ENCODE measurements at places on chromosomes 4 and X. TPM values are rescaled to one million over a fixed set of nuclear protein-coding genes. Genes with fewer than 3 reads are reported as not detected.

Gene FANCB
- 7.2 TPM for total RNA-seq

Gene DCAF8L2
- not detected for total RNA-seq

DNA sequence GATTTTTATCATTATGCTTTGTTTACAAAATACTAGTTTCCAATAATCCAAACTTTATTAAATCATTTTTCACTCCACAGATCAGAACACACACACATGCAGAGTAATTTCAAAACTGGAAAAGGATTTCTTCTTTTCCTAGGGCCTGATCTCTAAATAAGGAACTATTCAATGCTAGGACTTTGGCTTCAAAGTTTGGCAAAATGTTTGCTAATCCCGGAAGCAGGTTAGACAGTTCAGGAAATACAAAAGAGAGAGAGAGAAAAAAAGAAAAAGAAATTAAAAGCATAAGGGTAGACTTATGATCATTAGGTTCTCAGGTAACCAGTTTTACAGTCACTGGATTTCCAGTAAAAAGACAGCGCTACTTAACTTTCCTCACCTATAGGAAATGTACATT, 211.0 kb downstream of the DCLK2 start:
- no peak for DNase-seq

DNA sequence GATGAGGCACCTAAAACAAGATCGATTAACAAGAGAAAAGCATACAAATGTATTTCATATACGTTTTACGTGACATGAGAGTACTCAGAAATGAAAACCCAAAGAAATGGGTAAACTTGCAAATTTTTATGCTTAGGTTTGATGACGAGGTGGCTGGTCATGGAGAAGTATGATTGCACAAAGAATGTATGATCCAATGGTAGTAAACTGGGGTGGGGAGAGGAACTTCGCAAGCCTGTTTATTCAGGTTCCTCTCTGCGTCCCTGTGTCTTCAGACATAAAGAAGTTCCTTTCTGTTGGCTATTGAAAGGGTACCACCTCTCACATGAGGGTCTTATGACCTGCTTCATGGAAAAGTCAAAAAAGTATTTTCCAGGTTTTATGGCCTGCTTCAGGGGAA, 309.2 kb downstream of the BCOR start:
- no peak for DNase-seq

DNA sequence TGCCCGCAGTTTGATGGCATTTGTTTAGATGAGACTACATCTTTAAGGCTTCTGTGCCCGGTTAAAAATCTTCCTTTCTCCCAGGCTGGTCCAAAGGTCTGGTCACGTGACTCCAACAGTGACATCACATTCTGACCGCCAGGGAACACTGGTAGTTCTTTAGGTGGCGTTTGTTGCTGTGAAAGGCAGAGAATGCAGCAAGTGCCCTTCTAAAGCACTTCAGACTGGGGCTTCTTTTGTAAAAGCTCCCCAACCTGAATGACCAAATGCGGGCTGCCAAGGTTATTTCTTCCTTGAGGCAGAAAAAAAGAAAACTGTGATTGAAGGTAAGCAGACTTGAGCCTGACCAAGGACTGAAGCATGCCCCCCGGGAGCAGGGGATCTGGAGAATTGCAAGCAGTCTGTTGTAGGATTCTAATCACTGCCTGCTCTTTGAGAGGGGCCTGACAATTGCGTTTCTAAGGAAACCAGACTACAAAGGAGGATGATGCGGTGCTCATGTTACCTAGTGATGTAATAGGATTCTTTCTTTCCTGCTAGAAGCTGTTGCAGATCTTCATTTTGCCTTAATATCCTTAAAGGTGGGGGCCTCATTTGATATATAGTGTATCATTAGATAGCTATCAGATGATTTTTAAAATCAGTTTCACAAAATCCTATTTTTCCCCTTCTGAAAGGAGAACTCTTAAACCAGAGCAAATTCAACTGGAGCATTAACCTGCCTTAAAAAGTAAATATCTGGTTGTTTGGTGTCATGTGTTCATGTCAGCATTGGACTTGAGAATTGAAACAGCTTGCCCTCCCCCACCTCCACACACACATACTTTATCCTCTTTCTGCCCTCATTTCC, 133.1 kb downstream of the AKAP4 start:
- no peak for DNase-seq

- DNase-seq: no peak
These were observed 49.0 kb upstream of the TRPC3 start for GRCh38 chr4:122000849-122001248.

GRCh38 chr4:170226288-170226687, 136.5 kb upstream of the AADAT start:
- no peak for DNase-seq
